Neural progenitor cell (in vitro differentiated cells): ENCODE measurements at places on chromosomes 2 and 18. TPM values are rescaled to one million over a fixed set of nuclear protein-coding genes. Genes with fewer than 3 reads are reported as not detected.

The FHOD3 gene
- 69.7 and 70.2 TPM in 2 replicates for total RNA-seq

The LDLRAD4 gene
- total RNA-seq, result 0.28 and 0.65 TPM in 2 replicates

DNA sequence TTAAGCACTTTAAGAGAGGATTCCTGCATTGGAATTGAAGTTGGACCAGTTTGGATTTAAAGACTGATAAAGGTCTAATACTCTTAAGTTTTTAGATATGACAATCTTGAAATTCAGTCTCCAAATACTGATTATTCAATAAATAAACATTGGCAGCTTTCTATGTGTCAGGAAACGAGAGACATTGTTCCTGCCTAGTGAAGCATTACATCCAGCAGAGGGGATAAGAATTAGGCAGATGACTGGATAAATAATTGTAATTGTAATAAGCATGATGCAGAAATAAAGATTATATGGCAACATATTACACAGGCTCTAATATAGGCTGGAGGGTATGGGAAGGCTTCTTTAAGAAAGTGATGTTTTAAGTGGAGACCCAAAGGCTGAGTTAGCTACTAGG, 226.5 kb upstream of the MMADHC start:
- no peak overlapping the region for H3K4me3 ChIP-seq
- no peak for DNase-seq
- no peak overlapping the region for H3K27ac ChIP-seq
- H3K36me3 ChIP-seq, result no peaks in the 10 kb centered on the region
- H3K4me1 ChIP-seq, result no peaks in the 10 kb centered on the region

- H3K27ac ChIP-seq, result no peak overlapping the region
- no peaks in the 10 kb centered on the region for H3K36me3 ChIP-seq
- H3K27me3 ChIP-seq, result peaks cover 13% of the 10 kb centered on the region
- DNase-seq, result no peak
- H3K4me1 ChIP-seq, result no peaks in the 10 kb centered on the region
These were observed 72.3 kb downstream of the RTP5 start for GRCh38 chr2:241941691-241942301.

- no peak for DNase-seq
- no peak overlapping the region for H3K4me3 ChIP-seq
- no peak overlapping the region for H3K27ac ChIP-seq
- peaks cover 46% of the 10 kb centered on the region for H3K27me3 ChIP-seq
These were observed 217.7 kb downstream of the TNS1 start for GRCh38 chr2:217784996-217785543.

GRCh38 chr2:121334581-121335293, 49.7 kb upstream of the TFCP2L1 start:
- no peaks in the 10 kb centered on the region for H3K36me3 ChIP-seq
- DNase-seq, result peak; percentile 32
- H3K4me3 ChIP-seq, result no peak overlapping the region
- H3K4me1 ChIP-seq, result peaks cover 9% of the 10 kb centered on the region
- H3K27ac ChIP-seq, result no peak overlapping the region

The TBR1 gene
- total RNA-seq, result 0.09 TPM in 1 of 2 replicates, not detected in the other

GRCh38 chr2:1730015-1730927, 14.0 kb downstream of the PXDN start:
- peak; percentile 83 for DNase-seq
- peak overlapping the region; percentile 14 for H3K4me3 ChIP-seq
- H3K4me1 ChIP-seq, result peaks cover 45% of the 10 kb centered on the region
- H3K27me3 ChIP-seq, result peaks cover 49% of the 10 kb centered on the region
- no peaks in the 10 kb centered on the region for H3K36me3 ChIP-seq

DNA sequence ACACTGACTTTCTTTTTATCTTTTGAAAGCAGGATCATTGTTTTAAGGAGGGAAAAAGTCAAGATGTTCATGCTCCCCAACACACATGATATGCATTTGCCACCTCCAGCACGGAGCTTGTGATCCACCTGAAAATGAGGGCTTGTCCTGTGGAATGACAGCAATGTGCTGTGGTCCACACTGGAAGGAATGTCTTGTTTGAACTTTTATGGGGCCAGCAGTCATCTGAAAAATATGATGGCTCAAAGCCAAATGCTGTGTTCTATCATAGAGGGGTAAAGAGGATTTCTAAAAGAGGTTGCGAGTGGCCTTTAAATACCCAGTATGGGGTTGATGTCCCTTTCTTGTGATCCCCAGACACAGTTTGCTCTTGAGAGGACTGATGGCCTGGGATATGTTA, 226.5 kb upstream of the SPRED2 start:
- no peaks in the 10 kb centered on the region for H3K4me1 ChIP-seq
- H3K4me3 ChIP-seq, result no peak overlapping the region
- no peaks in the 10 kb centered on the region for H3K36me3 ChIP-seq
- H3K27me3 ChIP-seq, result no peaks in the 10 kb centered on the region

DNA sequence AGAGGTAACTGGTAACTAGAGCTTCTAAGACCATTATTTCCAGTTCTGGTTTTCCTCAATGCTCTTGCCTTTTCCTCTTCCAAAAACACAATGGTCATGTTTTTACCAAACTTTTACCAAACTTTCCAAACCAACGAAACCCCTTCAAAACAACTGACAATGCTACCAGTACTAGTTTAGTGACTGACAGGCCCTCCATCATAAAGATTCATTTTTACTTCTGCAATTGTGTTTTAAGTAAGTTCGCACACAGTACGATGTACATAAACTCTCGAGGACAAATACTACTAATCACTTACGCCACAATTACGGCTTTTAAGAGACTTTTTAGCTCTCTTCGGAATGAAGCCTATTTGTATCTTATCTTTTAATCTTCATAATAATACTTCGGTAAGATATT, 900 bp downstream of the C18orf32 start:
- H3K36me3 ChIP-seq, result peaks cover 26% of the 10 kb centered on the region
- H3K27me3 ChIP-seq, result no peaks in the 10 kb centered on the region
- no peak for DNase-seq

DNA sequence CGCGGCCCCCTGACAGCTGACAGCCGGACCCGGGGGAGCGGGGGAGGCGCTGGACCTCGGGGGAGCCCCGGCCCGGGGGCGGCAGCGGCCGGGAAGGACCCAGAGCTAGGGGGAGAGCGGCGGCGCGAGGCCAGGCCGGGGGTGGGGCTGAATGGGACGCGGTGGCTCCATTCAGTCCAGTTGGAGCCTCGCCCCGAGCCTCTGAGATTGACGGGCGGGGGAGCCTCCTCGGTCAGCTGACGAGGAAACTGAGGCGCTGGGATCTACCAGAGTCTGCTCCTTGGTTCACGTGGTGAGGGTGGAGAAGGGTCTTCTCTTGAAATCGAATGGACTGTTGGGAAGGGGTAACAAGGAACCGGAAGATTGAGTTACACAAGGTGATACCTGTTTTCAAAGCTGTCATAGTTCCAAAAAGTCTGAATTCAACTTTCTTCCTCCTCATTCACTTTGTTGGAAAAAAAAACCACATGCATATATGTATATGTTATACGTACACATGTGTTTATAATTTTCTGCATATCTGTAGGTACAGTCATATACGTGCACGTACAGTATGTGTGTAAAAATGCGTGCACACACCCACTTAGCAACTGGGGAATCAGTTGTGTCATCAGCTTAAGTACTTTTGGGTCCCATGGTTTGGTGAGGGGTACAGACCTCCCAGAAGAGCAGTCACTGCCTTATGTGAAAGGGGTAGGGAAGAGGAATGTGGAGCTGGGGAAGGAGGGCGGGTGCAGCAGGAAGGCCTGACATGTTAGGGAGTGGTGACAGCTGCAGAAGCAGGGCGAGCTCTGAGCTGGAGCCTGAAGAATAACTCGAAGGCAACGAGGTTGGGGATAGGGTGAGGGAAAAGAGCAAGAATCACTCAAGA, 628 bp downstream of the PPP1R7 start:
- H3K27ac ChIP-seq, result no peak overlapping the region
- H3K36me3 ChIP-seq, result no peaks in the 10 kb centered on the region
- peak overlapping the region; percentile 87 for H3K4me3 ChIP-seq

The MCFD2 gene
- total RNA-seq, result 90.1 and 111 TPM in 2 replicates

- H3K36me3 ChIP-seq, result no peaks in the 10 kb centered on the region
- H3K27ac ChIP-seq, result no peak overlapping the region
- no peak overlapping the region for H3K4me3 ChIP-seq
These were observed 83.0 kb downstream of the COLEC12 start for GRCh38 chr18:417495-417894.

DNA sequence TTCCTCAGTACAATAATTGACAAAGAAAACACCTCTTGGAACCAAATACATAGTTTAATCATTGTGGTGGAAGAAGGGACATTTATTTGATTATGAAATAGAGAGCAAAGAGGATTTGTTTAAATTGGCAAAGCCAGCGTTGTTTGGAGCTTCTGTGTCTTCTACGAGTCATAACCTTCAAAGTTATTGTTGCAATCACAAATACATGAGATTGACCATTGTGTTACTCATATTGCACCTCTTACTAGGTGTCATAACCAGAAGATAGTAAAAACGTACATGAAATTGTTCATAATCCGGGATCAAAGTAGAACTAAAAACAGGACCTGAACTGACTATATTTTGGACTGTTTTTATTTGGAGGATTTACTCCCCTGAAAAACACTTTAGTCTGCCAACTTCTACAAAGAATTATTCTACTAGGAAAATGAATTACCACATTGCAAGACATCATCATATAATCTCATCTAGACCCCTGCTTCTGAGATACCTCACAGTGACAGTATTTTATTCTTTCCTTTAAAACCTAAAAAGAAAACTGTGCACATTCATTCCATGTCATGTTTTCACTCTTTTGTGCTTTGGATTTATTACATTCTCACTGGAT, 151.7 kb upstream of the KLF7 start:
- H3K4me3 ChIP-seq, result no peak overlapping the region
- H3K4me1 ChIP-seq, result no peaks in the 10 kb centered on the region
- no peaks in the 10 kb centered on the region for H3K36me3 ChIP-seq

DNA sequence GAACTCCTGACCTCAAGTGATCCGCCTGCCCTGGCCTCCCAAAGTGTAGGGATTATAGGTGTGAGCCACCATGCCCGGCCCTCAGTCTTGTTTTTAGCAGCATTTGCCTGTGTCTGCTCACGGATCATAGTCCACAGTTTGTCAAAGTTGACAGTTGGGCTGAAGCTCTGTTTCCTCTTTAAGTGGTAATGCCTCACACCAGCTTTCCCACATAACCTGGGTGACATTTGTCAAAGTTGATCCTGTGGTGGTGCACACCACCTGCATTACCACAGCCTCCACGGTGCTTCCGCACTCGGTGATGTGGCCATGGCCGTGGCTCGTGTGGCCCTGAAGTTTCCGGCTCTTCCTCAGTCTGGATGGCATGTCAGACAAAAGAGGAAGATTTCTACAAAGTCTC, 27.1 kb downstream of the RAB31 start:
- DNase-seq, result no peak
- H3K4me1 ChIP-seq, result no peaks in the 10 kb centered on the region
- no peaks in the 10 kb centered on the region for H3K36me3 ChIP-seq
- no peak overlapping the region for H3K27ac ChIP-seq
- H3K27me3 ChIP-seq, result no peaks in the 10 kb centered on the region
- H3K4me3 ChIP-seq, result no peak overlapping the region

- H3K36me3 ChIP-seq, result no peaks in the 10 kb centered on the region
- no peak for DNase-seq
- no peak overlapping the region for H3K4me3 ChIP-seq
- H3K27ac ChIP-seq, result no peak overlapping the region
- no peaks in the 10 kb centered on the region for H3K27me3 ChIP-seq
These were observed 440.9 kb downstream of the PTPRM start for GRCh38 chr18:8008033-8008432.

The EFHD1 gene
- total RNA-seq, result 5.9 and 7.0 TPM in 2 replicates

The HES6 gene
- 5.3 and 29.3 TPM in 2 replicates for total RNA-seq
